ENCODE measurements at places on chromosomes 3 and 15.

GRCh38 chr3:13498354-13499060 lies 18.4 kb downstream of the HDAC11 start:
- DNase-seq, result no peak

- DNase-seq, result no peak
Measured at GRCh38 chr3:21449738-21450137, 301.3 kb downstream of the ZNF385D start.

DNA sequence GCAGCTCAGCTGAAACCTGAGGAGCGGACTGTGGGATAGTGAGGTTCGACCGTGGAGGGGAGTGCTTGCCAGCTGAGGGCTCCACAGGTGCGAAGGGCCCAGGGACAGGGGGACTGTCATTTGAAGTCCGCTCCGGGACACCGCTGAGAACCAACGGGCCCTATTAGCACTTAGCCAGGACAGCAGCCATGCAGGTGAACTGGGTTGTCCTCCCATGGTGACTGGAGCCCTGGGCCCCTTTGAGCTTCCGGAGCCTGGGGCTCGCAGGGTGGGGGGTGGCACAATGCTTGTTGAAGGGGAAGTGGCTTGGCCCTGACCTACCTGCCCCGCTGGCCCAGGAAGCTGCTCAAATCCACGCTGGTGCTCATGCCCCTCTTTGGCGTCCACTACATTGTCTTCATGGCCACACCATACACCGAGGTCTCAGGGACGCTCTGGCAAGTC lies 24.7 kb downstream of the PTH1R start:
- DNase-seq, result no peak

GRCh38 chr3:16392717-16393116 lies 120.8 kb downstream of the RFTN1 start:
- no peak for DNase-seq

GRCh38 chr3:190607021-190607420 lies 93.1 kb downstream of the IL1RAP start:
- DNase-seq, result no peak

DNA sequence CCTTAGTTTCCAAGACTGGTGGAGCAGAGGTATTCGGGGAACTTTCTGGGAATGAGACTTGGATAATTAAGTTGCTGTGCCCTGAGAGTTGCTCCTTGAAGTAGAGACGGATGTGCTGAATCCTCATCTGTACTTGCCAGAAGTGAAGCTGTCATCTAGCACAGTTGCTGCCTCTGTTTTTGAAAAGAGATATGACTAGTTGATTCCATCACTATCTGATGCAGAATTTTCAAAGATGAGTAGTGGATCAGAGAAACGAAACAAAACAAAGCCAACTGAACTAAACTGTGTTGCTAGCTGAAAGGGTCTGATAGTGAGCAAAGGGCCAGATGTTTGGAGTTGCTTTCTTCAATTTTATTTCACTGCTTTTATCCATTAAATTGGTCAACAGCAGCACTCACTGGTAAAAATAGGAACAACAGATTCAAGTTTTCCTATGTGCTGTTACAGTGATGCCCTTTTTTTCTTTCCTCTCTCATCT lies 52.7 kb downstream of the MITF start:
- DNase-seq, result no peak

GRCh38 chr3:62550439-62550838 lies 177.1 kb upstream of the FEZF2 start:
- no peak for DNase-seq

GRCh38 chr3:187456250-187456649 lies 88.1 kb downstream of the RTP4 start:
- no peak for DNase-seq

DNA sequence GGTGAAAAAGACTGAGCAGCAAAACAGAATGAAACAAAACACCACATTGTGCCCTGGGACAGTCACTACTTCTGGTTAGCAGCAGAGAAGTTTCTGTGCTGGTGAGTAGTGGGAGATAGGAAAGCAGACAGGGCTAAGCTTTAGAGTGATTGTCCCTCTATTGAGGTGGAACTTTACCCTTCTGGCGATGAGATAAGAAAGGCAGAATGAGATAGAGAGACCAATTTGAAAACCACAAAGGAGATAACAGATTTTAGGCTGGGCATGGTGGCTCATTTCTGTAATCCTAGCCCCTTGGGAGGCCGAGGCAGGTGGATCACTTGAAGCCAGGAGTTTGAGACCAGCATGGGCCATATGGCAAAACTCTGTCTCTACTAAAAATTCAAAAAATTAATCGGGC lies 208.5 kb downstream of the TBL1XR1 start:
- DNase-seq, result no peak

DNA sequence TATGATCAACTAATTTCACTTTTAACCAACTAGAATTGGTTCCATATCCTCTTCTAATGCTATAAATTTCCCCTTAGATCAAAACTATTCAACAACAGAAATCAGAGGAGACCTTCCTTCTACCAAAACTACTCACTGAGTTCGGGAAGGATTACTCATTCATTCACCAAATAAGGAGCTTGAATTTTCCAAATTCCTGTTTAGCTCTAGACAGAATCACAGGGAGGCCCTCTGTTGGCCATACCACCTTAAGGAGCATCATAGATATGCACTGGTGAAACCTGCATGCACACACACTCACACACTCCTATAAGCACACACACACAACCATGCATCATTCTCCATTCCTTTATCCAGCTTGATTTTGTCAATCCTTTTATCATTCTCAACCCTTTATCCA lies 49.0 kb downstream of the SUCLG2 start:
- no peak for DNase-seq

- peak; percentile 48 for DNase-seq
Measured at GRCh38 chr15:74053941-74054529, 28.3 kb downstream of the GOLGA6A start.

GRCh38 chr3:196821806-196822355 lies 45.8 kb upstream of the SENP5 start:
- no peak for DNase-seq

DNA sequence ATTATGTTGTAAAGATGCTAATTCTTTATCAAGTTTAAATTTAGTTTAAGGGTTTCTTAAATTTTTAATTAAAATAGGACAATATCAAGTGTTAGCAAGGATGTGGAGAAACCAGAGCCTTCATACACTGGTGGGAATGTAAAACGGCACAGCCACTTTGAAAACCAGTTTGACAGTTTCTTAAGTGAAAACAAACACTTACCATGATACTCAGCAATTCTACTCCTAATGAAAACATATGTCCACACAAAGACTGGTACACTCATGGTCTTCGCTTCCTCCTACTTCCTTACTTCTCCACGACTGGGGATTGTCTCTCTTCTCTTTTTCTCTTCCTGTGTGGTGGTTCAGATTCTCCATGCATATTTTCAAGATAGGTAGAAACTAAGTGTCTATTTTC lies 9.2 kb downstream of the SKIC8 start:
- no peak for DNase-seq

DNA sequence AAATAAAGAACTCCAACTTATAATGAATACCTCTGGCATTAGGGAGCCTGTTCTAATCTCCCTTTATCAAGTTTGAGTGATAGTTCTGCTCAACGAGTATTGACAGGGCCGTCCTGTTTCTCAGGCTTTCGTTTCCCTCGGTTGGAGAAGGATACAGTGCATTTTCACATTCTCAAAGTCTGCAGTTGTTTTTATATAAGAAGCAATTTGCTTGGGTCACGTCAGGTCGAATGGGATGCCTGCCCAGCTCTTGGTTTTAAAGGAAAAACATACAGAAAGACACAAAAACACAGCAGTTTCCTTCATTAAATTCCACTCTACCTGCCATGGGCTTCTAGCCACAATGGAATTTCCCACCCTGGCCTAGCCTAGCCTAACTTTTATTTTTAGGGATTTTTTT lies 366.3 kb downstream of the TIGIT start:
- DNase-seq, result no peak

GRCh38 chr15:93649691-93650235 lies 560.8 kb upstream of the RGMA start:
- no peak for DNase-seq

DNA sequence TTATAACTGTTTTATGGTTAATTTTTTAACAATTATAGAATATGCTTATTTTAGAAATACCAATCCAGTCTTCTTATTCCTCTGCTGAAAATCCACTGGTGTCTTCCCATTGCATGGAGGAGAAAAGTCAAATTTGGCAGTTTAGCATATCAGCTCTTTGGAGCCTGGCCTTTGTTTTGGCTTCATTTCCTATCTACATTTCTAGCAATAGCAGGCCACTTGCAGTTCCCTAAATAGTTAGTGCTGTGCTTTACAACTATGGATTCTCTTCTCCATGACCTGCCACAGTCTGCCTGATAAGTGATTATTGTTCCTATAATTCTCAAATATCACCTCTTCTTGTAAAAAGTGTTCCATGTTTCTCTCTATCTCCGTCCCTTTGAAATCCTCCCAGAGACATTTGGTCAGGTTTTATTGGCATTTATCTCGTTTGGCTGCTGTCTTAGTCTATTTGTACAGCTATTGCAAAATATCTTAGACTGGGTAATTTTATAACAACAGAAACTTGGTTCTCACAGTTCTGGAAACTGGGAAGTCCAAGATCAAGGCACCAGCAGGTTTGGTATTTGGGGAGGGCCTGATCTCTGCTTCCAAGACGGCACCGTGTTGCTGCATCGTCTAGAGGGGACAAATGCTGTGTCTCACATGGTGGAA lies 8.2 kb upstream of the SEC22A start:
- DNase-seq, result no peak

DNA sequence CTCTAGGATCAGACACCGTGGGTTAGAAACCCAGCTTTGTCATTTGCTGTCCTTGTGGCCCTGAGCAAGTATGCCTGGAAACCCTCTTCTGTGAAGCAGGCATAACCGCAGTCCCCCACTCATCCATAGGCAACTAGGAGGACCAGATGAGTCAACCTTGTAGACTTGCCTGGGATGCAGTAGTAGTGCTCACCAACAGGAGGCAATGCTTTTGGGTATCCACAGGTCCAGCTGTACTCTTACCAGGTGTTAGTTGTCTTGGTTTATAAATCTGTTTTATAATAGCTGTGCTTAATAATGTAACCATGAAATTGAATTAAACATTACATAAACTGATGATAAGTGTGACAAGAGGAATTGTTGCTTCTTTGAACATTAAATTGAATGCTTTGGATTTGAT lies 389.3 kb downstream of the IL20RB start:
- DNase-seq, result no peak

DNA sequence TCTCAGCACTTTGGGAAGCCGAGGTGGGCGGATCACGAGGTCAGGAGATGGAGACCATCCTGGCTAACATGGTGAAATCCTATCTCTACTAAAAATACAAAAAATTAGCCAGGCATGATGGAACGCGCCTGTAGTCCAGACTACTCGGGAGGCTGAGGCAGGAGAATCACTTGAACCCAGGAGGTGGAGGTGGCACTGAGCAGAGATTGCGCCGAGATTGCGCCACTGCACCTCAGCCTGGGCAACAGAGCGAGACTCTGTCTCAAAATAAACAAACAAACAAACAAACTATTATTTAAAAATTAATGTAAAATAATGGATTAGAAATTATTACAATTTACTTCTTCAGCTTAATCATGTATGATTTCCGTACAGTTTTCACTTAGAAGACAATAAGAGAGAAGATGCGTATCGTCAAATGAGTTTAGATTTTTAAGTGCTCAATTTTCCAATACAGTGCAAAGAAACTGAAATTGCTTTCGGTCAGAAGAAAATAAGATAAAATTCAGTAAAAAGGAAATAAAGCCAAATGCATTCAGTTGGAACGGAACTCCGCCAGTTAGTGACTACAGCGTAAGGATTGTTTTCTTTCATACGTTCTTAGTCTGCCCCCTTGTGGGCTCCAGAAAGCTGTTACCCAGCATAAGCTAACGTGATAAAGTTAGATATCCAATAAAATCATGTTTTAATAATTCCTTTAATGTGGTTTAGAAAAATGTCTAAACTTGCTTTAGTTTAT lies 24.8 kb downstream of the AADAC start:
- peak; percentile 37 for DNase-seq

GRCh38 chr3:16429086-16429485 lies 84.4 kb downstream of the RFTN1 start:
- DNase-seq, result no peak

DNA sequence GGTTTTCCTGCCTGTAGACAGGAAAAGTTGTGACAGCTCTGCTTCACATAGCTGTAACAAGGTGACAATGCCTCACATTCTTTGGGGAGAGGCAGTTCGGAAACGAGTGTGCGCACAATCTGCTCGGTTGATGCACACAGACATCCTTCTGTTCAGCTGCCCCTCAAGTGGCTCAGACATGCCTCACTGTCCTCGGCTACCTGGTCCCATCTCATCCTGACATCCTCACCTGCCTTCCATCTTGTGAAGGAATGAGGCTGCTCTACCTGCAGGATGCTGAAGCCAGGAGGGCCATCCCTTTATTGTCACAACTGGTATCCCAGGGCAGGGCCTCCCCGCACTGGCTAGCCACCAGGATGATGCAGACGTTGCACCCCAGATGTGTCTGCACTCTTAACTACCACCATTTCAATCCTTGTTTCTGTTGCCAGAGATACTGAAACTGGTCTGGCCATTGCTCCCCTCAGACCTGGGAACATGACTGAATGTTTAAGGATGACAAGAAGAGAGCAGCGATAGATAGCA lies 19.4 kb downstream of the SRPRB start:
- DNase-seq, result no peak

DNA sequence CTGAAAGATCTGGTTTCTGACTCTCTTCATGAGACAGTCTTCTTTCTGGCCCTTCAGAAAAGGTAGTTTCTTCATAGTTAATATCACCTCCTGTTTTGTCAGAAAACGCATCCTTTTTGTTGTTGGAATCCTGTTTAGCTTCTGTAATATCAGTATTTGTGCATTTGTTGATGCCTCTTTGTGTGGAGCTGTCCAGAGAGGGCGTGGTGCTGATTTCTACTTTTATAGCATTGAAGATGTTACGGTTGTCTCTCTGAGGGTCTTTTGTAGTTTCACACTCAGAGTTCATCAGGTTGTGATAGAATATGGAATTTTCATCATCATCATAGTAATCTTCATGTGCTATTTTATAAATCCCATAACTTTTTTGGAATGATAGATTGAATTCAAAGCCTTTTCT lies 8.9 kb downstream of the GPR149 start:
- DNase-seq, result no peak

- DNase-seq, result no peak
Measured at GRCh38 chr15:83747050-83747717, 93.3 kb downstream of the ADAMTSL3 start.

- no peak for DNase-seq
Measured at GRCh38 chr3:120170223-120170622, 76.0 kb upstream of the GSK3B start.

DNA sequence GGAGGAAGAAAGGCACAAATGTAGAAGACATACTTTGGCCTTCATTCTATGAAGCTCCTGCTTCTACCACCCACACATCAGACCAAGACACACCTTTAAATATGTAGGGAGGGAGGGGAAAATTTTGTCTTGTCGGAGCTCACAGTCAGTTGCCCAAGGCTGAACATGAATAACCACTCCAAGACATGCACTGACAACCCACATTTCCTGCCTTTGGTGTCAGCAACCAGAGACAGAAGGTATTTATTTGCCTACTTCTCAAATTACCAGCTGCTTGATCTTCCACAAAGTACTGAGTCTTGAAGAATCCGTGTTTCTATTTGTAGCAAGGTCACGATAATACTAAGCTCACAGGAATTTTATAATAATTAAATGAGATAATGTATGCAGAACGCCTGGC lies 169.7 kb downstream of the KCNMB2 start:
- DNase-seq, result no peak
